A549 treated with Hydrocortisone at 1 μM for 4 hours (cell line): ENCODE measurements at places on chromosomes 6 and 20. TPM values are rescaled to one million over a fixed set of nuclear protein-coding genes. Genes with fewer than 3 reads are reported as not detected.

FAM8A1 gene
- 3.4 to 4.8 TPM (median 4.4 TPM) in 5 replicates for total RNA-seq

CDK5RAP1 gene
- total RNA-seq = 30.6 to 34.8 TPM (median 32.0 TPM) in 5 replicates

TFAP2C gene
- 11.2 to 14.7 TPM (median 13.3 TPM) in 5 replicates for total RNA-seq

RIPOR2 gene
- 0.37 to 0.73 TPM (median 0.43 TPM) in 5 replicates for total RNA-seq

ARMC2 gene
- total RNA-seq = 1.7 to 2.4 TPM (median 2.1 TPM) in 5 replicates

MOXD1 gene
- total RNA-seq = 1.3 to 2.7 TPM (median 1.5 TPM) in 5 replicates

HACE1 gene
- total RNA-seq = 2.1 to 3.8 TPM (median 2.8 TPM) in 5 replicates

TSPO2 gene
- 0.15 TPM in 1 of 5 replicates, not detected in the others for total RNA-seq

C6orf136 gene
- total RNA-seq = 12.2 to 14.6 TPM (median 13.7 TPM) in 5 replicates

C6orf58 gene
- 0.12 to 0.18 TPM (median 0.18 TPM) in 3 of 5 replicates, not detected in the others for total RNA-seq

OSTM1 gene
- total RNA-seq = 17.8 to 25.9 TPM (median 24.3 TPM) in 5 replicates

DSP gene
- total RNA-seq = 31.5 to 60.6 TPM (median 41.5 TPM) in 5 replicates

SLC22A7 gene
- not detected in 5 replicates for total RNA-seq

SRSF6 gene
- 99.7 to 113 TPM (median 109 TPM) in 5 replicates for total RNA-seq

TCP11 gene
- total RNA-seq = not detected in 5 replicates

PPIL4 gene
- 11.6 to 20.6 TPM (median 13.4 TPM) in 5 replicates for total RNA-seq

SLC22A2 gene
- 0.05 to 0.18 TPM (median 0.05 TPM) in 3 of 5 replicates, not detected in the others for total RNA-seq

RWDD2A gene
- total RNA-seq = 1.4 to 1.8 TPM (median 1.6 TPM) in 5 replicates

HLA-G gene
- total RNA-seq = not detected in 5 replicates

ZNF341 gene
- 3.1 to 4.2 TPM (median 3.7 TPM) in 5 replicates for total RNA-seq

GHRH gene
- not detected in 5 replicates for total RNA-seq

NDRG3 gene
- 19.8 to 23.6 TPM (median 21.1 TPM) in 5 replicates for total RNA-seq

RAB32 gene
- 32.5 to 46.2 TPM (median 42.2 TPM) in 5 replicates for total RNA-seq

LY6G6F gene
- total RNA-seq = not detected in 5 replicates

ZBP1 gene
- total RNA-seq = not detected in 5 replicates

RSPH9 gene
- 0.14 to 0.33 TPM (median 0.17 TPM) in 5 replicates for total RNA-seq

GNRH2 gene
- total RNA-seq = 0.16 to 0.34 TPM (median 0.27 TPM) in 4 of 5 replicates, not detected in the other

GSTA1 gene
- total RNA-seq = not detected in 5 replicates

SLC24A3 gene
- total RNA-seq = 0.03 to 0.05 TPM (median 0.03 TPM) in 3 of 5 replicates, not detected in the others

ALDH5A1 gene
- total RNA-seq = 6.4 to 8.4 TPM (median 7.6 TPM) in 5 replicates

ARFRP1 gene
- 33.9 to 39.1 TPM (median 38.0 TPM) in 5 replicates for total RNA-seq

OR2J3 gene
- not detected in 5 replicates for total RNA-seq

PPP1R18 gene
- 40.7 to 45.7 TPM (median 42.2 TPM) in 5 replicates for total RNA-seq
